ENCODE measurements at places on chromosomes 3 and 15.

GRCh38 chr15:59439576-59439975, 1.6 kb downstream of the FAM81A start:
- DNase-seq, result no peak

DNA sequence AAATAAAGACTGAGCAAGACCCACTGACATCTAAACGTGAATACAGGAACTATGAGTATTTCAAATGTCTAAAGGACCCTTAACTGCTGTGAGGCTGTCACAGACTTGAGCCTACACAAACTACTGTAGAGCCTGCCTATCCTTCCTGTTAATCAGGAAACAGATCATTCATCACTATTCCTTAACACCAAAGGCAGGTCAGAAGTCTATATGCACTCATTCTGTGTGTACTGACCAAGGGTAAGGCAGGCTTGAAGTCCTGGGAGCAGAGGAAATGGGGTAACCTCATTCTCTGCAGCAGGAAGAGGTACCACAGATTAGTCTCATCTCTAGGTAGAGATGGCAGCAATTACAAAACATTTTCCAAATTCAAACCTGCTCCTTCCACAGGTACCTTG, 30.7 kb downstream of the NPTN start:
- no peak for DNase-seq

- DNase-seq, result no peak
Observed at GRCh38 chr15:83435202-83435601, 11.9 kb upstream of the SH3GL3 start.

DNA sequence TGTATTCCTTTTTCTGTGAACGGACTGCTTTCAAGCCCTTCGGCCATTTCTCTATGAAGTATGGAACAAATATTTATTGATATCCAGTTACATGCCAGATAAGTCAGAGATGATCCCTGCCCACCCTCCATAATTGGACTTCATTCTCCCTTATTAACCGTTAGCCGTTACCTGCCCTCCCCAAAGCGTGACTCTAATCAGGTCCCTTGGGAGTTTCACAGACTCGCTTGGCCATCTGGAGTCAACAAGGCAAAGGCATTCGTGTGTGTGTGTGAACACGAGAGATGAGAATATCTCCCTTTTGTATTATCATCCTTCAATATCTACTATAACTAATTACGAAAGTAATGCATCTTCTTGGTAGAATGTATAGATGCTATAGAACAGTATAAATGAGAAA, 314.5 kb downstream of the TLE3 start:
- DNase-seq, result no peak

- DNase-seq, result no peak
Observed at GRCh38 chr3:63798949-63799348, 20.1 kb upstream of the C3orf49 start.
